ENCODE measurements at places on chromosomes 16 and 17.
A peak's percentile ranks its signal among the peaks of the same experiment; 100 is the strongest.

DNA sequence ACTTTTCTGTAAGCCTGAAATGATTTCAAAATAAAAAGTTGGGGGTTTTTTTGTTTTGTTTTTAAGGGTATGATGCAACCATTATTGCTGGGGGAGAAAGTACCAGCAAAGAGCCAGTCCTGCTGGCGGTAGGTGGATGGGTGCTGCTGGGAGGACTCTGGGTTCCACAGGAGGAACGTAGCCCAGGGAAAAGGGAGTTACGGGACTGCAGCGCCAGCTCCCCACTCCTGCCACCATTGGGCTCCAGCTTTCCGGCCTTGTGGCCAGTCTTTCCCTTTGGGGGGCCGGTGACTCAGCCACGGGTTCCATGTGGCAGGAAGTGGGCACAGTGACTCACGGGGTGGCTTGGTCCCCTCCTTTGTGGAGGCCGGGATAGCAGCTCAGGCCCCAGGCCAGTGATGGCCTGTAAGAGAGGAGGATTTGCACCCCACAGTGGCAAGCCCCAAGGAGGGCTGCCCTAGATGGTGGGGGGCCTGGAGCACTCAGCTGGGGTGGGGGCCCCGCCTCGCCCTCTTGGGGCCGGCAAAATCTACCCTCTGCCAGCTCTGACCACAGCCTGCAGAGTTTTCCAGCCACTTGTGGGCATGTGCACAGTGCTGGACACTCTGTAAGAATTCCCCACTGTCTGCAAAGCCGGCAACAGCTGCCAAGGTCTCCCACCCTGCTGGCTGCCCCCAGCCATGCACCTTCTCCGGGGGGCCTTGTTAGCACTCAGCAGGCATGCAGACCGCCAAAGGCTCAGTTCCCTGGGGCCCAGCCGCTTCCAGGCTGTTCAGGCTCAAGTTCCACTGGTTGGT is 30.4 kb downstream of the SOCS3 start:
- no peak for DNase-seq

DNA sequence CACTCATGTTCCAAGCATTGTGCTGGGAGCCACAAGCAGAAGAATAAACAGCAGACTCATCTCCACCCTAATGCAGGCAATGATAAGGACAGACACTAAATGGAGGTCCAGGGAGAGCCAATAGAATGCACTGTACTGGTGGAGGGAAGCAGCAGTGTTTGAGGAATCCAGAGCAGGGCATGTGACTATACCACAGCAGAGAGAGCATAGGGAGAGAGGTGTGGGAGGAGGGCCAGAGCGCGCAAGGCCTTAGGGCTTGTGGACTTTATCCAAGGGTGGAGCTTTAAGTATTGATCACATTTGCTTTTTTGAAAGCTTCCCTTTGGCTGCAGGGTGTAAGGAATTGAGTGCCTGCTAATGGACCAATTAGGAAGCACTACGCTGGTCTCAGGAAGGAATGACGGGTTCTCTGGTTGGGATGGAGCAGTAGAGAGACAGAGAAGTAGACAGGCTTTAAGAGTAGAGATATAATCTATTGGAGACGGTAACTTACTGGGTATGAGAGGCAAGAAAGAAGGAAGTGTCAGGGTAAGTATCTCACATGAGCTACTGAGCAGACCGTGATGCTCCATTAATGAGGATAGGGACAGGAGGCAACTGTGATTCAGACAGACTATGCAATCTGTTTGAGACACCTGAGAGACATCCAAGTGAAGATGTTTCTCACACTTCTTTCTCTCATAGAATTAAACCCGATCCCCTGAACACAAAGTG is 82.2 kb downstream of the MYO1D start:
- no peak for DNase-seq

DNA sequence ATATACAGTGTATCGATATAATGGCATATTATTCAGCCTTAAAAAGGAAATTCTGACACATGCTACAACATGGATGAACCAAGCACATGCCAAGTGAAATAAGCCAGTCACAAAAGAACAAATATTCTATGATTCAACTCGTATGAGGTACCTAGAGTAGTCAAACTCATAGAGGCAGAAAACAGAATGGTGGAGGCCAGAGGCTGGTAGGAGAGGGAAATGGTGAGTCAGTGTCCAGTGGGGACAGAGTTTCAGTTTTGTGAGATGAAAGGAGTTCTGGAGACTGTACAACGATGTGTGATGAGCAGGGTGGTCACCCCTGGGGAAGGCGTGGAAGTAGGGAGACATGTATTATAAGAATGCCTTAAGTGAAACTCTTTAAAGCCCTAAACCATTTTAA is 39.9 kb downstream of the RNF157 start:
- DNase-seq, result no peak

GRCh38 chr16:11587643-11588247 is 1.0 kb upstream of the LITAF start:
- no peak for DNase-seq

- no peak for DNase-seq
Measured at GRCh38 chr17:9473711-9474110, 101.9 kb downstream of the STX8 start.

DNA sequence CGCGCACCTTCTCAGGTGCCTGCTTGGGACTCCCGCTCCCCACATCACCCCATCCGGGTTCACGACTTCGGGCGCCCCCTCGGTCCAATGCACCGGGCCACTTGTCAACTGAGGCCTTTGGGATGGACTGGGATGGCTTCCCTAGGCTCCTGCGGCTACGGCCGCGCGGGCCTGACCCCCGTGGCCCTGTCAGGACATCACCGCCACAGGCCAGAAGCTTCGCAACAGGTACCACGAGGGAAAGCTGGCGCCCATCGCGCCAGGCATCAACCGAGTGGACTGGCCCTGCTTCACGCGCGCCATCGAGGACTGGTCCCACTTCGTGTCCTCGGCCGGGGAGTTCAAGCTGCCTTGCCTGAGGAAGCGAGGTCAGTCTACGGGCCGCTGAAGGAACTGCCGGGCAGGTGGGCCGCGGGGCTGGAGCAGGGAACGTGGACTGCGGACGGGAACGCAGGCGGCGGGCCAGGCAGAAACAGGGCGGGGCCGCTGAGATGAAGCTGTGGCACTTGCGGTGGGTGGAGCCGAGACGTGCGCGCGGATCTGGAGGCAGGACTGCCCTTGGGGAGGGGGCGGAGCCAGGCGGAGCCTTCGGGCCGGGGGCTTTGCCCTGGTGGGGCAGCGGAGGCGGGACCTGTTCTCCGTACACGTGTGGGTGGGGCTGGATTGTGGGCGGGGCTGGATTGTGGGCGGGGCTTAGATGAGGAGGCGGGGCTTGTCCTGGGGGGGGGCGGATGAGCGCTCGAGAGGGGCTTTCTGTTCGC is 13.7 kb upstream of the CNGB1 start:
- DNase-seq, result no peak

DNA sequence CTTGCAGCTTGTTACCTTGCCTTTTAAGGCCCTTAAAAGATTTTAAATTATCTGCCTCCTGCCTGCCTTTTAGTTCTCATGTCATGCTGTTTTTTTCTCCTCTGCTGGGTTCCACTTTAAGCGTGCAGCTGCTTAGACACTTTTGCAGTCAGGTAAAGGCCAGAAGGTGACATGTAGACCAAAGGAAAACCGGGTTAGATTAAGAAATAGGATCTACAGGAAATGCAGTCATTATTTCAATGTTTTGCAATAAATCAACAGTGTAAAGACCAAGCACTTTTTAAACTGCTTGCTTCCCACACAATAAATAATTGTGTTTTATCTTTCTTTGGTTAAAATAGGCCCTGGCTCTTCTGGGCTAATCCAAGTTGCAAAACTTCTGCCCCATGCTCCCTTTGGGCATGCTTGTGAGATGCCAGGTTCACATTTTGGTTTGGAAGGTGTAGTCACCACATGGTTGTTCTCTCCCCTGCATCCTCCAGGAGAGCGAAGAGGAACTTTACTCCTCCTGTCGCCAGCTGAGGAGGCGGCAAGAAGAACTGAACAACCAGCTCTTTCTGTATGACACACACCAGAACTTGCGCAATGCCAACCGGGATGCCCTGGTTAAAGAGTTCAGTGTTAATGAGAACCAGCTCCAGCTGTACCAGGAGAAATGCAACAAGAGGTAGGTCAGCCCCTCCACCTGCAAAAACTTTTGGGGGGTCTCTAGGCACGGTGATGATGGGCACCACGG is 54.9 kb downstream of the SDR42E1 start:
- DNase-seq, result no peak

DNA sequence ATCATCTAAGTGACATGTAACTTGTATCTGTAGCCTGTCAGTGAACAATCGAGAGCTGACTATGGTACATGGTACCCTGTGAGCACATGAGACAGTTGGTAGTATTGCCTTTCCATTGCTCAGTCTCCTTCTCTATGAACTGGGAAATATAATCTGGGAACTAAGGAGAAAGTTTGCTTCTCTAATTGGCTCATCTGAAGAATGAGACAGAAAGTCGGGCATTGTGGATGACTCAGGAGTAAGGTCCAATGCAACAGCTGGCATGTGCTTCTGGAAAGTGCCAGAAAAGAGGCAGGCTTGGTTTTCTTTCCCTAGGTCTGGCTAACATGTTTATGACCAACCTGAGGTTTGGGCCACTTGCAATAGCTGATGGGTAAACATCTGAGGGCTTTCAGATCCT is 51.9 kb downstream of the ZZEF1 start:
- DNase-seq, result no peak

- DNase-seq, result peak; percentile 82
Measured at GRCh38 chr16:89909777-89910716, 8.6 kb upstream of the MC1R start.

- DNase-seq, result no peak
Measured at GRCh38 chr17:74104921-74105320, 98.6 kb upstream of the RPL38 start.

GRCh38 chr17:3015890-3016289 is 47.5 kb downstream of the OR1D5 start:
- no peak for DNase-seq

DNA sequence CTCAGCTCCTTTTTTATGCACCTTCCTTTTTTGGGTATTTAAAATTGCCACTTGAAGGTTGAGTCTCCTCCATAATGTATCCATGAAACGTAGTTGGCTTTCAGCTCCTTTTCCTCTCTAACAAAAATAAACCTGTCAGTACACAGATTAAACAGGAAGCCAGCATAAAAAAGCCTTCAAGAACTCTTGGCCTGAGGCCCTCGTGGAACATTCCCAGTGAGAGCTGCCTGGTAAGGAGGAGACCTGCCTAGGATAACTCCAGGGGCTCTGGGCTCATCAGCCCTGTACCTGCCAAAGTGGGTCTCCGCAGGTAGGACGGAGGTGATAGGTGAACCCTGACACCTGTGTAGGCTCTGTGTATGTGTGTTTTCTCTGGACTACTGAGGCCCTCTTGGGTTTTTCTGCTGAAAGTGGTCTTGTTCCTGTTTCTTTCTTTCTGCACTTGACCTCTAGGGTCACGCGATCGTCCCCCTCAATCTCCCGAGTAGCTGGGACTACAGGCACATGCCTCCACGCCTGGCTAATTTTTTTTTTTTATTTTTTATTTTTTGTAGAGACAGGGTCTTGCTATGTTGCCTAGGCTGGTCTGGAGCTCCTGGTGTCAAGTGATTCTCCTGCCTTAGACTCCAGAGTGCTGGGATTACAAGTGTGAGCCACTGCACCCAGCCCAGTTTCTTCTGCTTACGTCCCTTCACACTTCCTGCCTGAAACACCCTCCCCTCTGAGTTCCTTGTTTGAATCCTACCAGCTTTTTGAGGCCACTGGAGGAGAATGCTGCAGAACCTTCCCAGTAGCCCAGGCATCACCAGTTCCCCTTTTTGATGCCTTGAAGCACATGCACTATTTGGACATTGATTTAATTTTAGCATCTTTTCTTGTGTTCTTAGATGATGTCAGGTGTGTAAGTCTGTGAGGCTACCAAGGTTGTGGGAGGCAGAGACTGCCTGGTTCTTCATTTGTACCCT is 9.8 kb downstream of the PGS1 start:
- DNase-seq, result no peak

- DNase-seq, result no peak
Measured at GRCh38 chr17:49510059-49510719, 15.1 kb downstream of the NGFR start.

GRCh38 chr16:81483064-81483969 is 38.7 kb downstream of the CMIP start:
- no peak for DNase-seq

DNA sequence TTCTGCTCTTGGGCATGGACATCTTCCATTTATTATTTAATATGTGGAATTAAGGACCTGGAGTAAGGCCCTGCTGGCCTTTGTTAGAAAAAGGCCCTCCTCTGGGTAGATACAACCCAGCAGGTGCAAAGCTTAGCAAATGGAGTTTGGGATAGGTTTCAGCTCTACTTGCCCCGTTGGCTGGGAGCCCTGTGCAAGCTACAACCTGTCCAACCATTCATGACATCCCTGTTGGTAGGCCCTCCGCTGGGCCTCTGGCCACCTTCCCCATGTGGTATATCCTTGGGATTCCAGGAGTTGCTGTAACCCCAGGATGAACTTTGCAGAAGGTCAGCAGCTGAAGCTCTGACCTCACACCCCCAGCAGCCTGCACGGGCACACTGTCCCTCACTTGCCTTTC is 6.4 kb downstream of the NGFR start:
- no peak for DNase-seq

GRCh38 chr17:81711814-81712467 is at the start of gene SLC25A10:
Gene SLC25A10, plus strand, starts transcription at chr17:81712284. Its CDS starts 143 bp downstream, at chr17:81712427.
- peak; percentile 68 for DNase-seq

DNA sequence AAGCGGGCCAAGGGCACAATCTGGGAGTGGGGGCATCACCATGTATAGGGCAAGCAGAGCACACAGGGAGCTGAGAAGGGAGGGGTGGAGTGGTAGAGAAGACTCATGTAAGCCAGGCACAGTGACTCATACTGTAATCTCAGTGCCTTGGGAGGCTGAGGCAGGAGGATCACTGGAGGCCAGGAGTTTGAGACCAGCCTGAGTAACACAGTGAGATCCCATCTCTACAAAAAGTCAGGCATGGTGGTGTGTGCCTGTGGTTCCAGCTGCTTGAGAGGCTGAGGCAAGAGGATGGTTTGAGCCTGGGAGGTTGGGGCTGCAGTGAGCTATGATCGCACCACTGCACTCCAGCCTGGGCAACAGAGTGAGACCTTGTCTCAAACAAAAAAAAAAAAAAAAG is 40.8 kb downstream of the ARHGAP27 start:
- no peak for DNase-seq

DNA sequence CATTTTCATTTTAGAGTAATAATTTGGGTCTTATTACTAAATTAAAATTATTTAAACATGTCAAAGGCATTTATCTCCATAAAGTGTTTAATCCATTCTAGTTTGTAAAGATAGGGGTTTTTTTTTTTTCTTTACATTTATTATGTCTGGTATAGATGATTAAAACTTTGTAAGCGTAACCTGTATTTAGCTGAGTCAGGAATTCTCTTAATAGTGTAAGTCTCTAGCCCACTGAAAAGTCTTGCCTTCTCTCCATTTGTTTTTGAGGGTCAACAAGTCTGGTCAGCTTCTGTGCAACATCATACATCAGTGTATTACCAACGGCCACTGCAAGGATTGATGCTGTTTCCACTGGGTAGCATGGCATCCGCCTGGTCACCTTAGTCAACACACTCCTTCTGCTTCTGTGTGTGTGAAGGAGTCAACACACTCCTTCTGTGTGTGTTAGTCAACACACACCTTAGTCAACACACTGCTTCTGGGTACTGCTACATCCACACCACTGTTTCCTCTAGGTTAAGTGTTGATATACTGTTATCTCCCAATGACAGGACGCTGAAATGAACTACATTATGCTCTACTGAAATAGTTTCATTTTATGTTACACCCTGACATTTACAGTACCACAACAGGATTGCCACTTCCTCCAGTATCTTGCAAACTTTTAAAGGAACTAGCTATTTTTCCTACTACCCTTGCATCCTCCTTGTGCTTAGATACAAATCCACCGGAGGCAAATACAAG is 37.3 kb upstream of the VWA3A start:
- no peak for DNase-seq

Data from dorsolateral prefrontal cortex (tissue), 122 donors.